Neural crest cell (in vitro differentiated cells): ENCODE measurements at places on chromosomes 7 and 10.
A peak's percentile ranks its signal among the peaks of the same experiment; 100 is the strongest.

GRCh38 chr7:41232086-41232485 lies 470.8 kb downstream of the INHBA start:
- no peak for DNase-seq

- DNase-seq = no peak
These were observed 291.7 kb upstream of the NPVF start for GRCh38 chr7:25520017-25520416.

DNA sequence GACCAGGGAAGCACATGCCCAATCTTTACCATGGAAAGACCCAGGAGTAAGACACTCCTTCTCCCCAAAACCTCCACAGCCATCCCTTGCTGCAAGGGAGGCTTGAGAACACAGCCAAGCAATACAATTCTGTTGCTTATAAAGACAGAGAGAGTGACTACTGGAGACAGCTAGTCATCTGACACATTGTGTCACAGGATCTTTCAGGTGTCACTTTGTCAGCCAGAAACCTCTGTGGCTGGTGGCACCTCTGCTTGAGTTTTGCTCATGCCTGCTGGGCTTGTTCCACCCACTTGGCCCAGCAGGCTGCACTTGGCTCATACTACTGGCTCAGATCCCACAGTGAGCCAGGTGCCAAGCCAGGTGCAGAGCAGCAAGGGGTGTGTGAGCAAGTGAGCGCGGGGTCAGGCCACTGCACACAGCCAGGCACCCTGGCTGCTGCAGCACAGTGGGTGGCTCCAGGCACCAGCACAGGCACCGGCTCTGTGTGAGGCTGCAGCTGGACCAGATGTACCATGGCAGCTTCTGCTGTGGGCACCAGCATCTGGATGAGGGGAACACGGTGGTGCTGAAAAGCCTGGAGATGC lies 12.4 kb upstream of the PRLHR start:
- DNase-seq = no peak

DNA sequence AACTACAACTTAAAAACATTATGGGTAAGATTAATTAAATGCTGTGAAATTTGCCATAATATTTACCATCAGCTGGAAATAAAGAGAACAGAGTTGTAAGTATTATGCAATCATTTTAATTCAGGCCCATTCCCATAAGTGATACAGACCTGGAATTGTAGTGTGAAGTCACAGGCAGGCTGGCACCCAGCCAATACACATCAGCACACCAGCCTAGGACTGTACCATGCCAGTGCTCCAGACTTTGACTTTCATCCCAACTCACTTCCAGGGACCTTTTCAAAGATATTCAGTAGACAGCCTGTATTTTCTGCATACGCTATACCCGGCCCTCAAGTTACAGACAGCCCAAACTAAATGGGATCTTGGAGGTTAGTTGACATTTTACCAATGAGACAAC lies 143.3 kb downstream of the TES start:
- no peak for DNase-seq

DNA sequence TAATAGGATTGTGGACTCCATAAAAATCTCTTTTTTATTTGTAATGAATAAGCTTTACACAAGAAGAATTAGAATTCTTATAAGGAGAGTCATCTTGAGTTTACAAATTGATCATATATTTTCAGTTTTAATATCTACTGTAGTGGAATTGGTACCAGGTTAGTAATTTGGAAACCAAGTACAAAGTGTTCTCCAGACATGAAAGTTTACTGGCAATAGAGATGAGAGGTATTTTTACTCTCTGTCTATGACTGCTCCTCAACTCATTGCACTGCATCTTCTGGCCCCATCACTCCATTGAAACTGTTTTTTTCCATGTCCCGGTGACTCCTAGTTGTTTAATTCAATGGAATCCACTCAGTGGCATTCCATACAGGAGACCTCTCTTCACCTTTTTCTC lies 164.5 kb upstream of the SMIM30 start:
- no peak for DNase-seq

DNA sequence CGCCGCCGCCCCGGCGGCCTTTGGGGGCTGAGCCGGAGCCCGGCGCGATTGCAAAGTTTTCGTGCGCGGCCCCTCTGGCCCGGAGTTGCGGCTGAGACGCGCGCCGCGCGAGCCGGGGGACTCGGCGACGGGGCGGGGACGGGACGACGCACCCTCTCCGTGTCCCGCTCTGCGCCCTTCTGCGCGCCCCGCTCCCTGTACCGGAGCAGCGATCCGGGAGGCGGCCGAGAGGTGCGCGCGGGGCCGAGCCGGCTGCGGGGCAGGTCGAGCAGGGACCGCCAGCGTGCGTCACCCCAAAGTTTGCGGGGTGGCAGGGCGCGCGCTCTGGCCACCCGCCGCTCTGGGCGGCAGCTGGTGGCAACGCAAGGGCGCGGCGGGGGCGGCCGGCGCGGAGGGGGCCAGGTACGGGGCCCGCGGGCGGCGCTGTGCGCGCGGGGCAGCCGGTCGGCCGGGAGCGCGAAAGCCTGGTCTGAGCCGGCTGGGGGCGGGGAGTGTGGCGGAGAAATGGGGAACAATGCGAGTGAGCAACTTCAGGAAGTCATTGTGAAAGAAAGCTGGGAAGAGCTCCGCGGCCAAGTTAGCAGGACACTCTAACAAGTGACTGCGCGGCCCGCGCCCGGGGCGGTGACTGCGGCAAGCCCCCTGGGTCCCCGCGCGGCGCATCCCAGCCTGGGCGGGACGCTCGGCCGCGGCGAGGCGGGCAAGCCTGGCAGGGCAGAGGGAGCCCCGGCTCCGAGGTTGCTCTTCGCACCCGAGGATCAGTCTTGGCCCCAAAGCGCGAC lies at the start of gene IKZF1:
Gene IKZF1, plus strand, starts transcription at position 588 of the 782 bp plus-strand sequence. CDS start 14,346 bp downstream, outside the sequence.
- peak; percentile 44 for DNase-seq

GRCh38 chr10:107618504-107618994 lies 454.0 kb upstream of the SORCS1 start:
- no peak for DNase-seq

DNA sequence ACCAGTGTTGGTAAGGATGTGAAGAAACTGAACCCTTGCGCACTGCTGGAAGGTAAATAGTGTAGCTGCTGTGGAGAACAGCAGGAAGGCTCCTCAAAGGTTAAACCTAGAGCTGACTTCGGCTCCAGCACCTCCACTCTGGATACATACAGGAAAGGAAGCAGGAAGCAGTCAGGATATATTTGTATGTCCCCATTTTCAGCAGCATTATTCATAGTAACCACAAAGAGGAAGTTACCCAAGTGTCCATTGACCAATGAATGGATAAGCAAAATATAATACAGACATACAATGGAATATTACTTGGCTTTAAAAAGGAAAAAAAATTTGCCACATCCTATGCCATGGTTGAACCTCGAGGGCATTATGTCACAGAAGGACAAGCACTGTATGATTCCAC lies 15.0 kb downstream of the RET start:
- DNase-seq = no peak

DNA sequence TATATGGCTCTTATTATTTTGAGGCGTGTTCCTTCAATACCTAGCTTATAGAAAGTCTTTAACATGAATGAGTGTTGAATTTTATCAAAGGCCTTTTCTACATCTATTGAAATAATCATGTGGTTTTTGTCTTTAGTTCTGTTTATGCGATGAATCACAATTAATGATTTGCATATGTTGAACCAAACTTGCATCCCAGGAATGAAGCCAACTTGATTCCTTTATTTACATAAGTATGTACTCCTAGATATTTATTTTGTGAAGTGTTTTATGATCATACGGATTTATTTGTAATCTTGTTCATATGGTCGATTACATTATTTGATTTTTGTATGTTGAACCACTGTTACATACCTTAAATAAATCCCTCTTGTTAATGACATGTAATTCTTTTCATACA lies 244.3 kb upstream of the KCND2 start:
- DNase-seq = no peak

- no peak for DNase-seq
These were observed 107.7 kb upstream of the ADO start for GRCh38 chr10:62696798-62697197.

- DNase-seq = no peak
These were observed 68.5 kb upstream of the SVIL start for GRCh38 chr10:29703271-29703670.

DNA sequence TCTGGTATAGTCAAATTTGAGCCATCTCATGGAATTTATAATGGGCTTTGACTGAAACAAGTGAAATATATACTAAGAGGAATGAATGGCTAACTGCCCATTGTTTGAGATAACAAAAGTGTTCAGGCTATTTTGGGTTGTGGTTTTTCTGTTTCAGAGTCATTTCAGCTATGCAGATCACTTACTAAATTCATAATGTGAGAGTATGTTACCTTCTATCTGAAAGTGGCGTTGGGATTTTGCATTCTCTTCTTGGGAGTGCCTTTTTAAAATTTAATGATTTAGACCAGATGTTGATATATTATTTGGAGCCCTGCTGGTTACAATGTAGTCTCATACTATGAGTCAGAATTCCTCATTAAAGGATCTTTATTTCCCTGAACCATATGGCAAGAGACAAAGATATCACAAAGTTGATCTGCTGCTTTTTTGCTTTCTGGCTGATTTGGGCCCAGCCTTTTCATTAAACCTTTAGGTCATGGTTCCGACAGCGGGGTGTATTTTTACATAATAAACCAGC lies 10.4 kb downstream of the VCL start:
- no peak for DNase-seq

DNA sequence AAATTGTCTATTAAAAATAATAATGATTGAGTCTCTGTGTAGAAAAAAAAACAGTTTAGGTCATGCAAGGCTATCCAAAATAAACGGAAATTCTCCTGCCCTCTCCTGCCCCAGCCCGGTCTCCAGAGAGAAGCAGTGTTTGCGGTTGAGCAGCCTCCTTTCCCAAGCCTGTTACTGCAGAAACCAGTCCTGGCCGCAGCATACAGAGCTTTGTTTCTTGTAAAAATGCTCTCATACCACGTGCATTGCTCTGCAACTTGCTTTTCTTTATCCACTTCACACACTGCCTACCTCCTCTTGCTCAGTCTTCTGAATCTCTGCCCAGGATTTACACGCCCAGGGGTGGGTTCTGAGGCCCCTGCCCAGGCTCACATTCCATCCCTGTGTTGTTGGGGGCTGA lies 34.4 kb upstream of the CUL1 start:
- no peak for DNase-seq

DNA sequence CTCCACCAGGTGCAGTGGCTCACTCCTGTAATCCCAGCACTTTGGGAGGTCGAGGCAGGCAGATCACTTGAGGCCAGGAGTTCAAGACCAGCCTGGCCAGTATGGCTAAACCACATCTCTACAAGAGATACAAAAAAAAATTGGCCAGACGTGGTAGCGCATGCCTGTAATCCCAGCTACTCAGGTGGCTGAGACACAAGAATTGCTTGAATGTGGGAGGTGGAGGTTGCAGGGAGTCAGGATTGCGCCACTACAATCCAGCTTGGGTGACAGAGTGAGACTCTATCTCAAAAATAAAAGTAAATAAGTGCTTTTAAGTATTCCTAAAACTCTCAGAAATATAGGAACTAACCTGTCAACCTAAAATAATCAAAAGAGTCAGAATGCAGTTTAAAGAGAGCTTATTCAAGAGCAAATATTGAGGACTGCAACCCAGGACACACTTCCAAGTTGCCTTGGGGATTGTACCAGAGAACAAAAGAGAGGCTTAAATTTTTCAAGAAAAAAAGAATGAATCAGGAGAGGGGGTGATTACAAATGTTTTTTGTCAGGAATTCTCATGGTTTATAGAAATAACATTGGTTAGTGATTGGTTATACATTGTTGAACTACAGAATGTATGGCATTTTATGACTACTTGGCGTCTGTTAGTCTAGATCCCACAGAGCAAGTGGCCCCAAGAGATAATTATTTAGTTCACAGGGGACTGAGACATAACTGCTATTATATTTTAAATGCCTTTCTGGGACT lies 33.2 kb upstream of the PPP1R9A start:
- no peak for DNase-seq

DNA sequence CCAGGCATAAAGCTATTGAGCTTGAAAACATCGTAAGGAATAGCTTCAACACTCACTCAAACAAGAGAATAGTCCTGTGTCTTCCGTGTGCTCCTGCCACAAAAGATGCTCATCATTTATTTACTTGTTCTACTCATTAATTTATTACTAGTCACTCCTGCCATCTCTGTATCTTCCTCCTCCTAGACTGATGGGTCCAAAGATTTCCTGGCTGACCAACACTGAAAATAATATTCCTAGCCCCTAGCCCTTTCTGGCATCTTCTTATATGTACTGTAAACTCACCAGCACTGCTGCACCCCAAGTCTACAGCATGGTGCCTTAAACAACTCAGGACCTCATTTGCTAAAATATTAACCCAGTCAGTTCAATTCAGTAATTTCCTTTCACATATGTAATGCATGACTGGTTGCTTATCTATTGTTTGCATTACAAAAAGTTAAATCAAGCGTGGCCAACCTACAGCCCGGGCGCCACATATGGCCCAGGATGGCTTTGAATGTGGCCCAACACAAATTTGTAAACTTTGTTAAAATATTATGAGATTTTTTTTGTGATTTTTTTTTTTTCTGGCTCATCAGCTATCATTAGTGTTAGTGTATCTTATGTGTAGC lies 86.7 kb upstream of the GSDME start:
- no peak for DNase-seq

GRCh38 chr7:47488201-47488968 lies 93.5 kb downstream of the TNS3 start:
- DNase-seq = no peak

GRCh38 chr10:103692436-103692951 lies 162.9 kb downstream of the SH3PXD2A start:
- DNase-seq = no peak

- DNase-seq = no peak
These were observed 302.2 kb downstream of the ADARB2 start for GRCh38 chr10:1434912-1435692.

DNA sequence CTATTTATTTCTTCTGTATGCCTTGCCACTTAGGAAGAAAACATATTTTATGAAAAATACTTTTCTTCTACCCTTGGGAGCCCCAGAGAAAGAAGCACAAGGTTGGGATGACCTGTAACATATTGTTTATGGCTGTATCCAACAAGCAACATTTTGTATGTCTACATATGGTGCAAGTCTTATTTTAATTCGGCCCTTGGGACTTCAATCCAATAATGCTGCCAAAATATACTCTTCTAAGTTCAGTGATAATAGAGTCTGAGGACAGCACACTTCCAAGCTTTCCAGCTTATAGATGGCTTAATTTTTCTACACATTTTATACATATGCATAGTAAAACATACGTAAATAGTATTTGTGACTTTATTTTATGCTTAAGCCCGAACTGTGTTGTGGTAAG lies 318.5 kb upstream of the SEMA3A start:
- DNase-seq = no peak

DNA sequence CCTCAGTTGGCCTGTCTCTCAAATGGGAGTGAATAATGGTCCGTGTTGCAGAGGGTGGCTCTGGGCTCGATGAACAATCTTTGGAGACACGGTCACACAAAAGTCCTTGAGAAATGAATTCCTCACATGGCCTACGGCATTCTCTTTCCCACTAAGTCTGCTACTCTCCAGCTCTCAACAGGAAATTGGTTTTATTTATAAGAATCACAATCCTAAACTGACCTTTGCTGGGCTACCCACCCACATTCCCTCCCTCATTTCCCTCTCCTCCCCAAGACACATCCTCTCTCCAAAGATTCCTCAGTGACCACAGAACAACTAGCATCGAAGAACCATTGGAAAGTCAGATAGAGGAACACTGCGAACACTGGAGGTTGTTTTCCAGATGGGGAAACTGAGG lies 4.7 kb downstream of the AFAP1L2 start:
- DNase-seq = no peak

GRCh38 chr10:541750-542371 lies 147.6 kb downstream of the DIP2C start:
- DNase-seq = no peak
